ENCODE measurements at places on chromosomes 12 and 14. TPM values are rescaled to one million over a fixed set of nuclear protein-coding genes. Genes with fewer than 3 reads are reported as not detected.

Gene CCDC196
- total RNA-seq: not detected

Gene RFX4
- not detected for total RNA-seq

Gene INSM2
- total RNA-seq: not detected

Gene FITM1
- total RNA-seq: 0.34 TPM

Gene C12orf60
- total RNA-seq: 1.3 TPM

Gene NKX2-1
- total RNA-seq: not detected

Gene TSHR
- total RNA-seq: not detected

Gene OAS1
- total RNA-seq: 24.2 TPM

Gene SLC5A8
- not detected for total RNA-seq

Gene GPR162
- 0.09 TPM for total RNA-seq

Gene BHLHE41
- total RNA-seq: 0.11 TPM

Gene SLC4A8
- 0.87 TPM for total RNA-seq

Gene C12orf54
- not detected for total RNA-seq

Gene RBP5
- 0.22 TPM for total RNA-seq

Gene OTX2
- not detected for total RNA-seq

Gene CCDC184
- 0.11 TPM for total RNA-seq

Gene PTGER2
- 0.11 TPM for total RNA-seq

Gene MYBPC1
- total RNA-seq: not detected

Gene CEP170B
- 2.9 TPM for total RNA-seq

Gene FGF6
- not detected for total RNA-seq

Gene SALL2
- 0.34 TPM for total RNA-seq

Gene LIN7A
- total RNA-seq: 0.22 TPM

Gene LHX5
- not detected for total RNA-seq

Gene KRT6B
- not detected for total RNA-seq

Gene CLEC4E
- total RNA-seq: not detected

Gene PRB2
- total RNA-seq: not detected

Gene CREBL2
- 47.0 TPM for total RNA-seq

Gene LAG3
- total RNA-seq: 0.22 TPM

Gene KRT8
- 9.4 TPM for total RNA-seq

Gene MSI1
- not detected for total RNA-seq

Gene SLC41A2
- total RNA-seq: 3.7 TPM

Gene SPATS2
- 12.1 TPM for total RNA-seq

Gene PMCH
- not detected for total RNA-seq

Gene BCL2L14
- not detected for total RNA-seq

Gene CMA1
- not detected for total RNA-seq

Gene PTHLH
- not detected for total RNA-seq

Gene MANSC4
- not detected for total RNA-seq

Gene OR6C76
- total RNA-seq: not detected

Gene CCDC198
- total RNA-seq: not detected

Gene OTOGL
- total RNA-seq: 0.22 TPM

Gene ASB8
- total RNA-seq: 19.1 TPM

Gene FANCM
- total RNA-seq: 7.2 TPM

Gene CFAP73
- not detected for total RNA-seq

Gene STON2
- 327 TPM for total RNA-seq

Measured in dermis lymphatic vessel endothelial cell (primary cell).